Islet precursor cell (in vitro differentiated cells): ENCODE measurements at places on chromosomes 3 and 15.

DNA sequence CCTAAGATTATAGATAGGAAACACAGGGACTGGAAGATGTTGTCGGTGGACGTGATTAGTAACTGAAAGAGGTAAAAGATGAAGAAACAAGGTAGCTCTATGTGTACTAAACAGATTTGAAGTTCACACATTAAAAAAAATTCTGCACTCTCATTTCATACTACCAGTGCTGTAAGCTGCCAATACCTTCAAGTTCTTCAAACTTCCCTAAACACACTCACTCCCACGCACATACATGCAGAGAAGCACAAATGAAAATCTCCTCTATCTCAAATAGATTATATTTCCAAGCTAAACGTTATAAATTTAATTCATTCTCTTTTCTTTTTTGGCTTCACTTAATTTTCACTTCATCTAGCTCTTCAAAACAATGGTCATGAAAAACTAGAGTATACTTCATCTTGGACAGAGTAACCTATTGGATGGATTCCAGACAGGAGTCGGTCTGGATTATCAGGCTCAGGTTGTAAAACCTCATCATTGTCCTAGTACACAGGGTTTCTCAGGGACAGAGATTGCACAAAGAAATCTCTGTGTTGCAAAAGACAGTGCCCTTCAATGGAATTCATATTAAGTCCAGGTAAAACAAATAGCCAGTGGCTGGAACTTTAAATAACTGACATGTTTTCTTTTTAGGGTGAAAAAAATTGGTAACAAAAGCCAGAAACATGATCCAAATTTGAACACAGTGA lies 408.1 kb upstream of the ZNF385D start:
- no peak for DNase-seq

- no peak for DNase-seq
Observed at GRCh38 chr3:58210761-58211460, at the start of gene DNASE1L3. DNASE1L3 (minus strand) TSS chr3:58210972; CDS start chr3:58210906, 66 bp downstream.

- DNase-seq: peak; percentile 94
Observed at GRCh38 chr15:90412356-90413194, 24.5 kb downstream of the IQGAP1 start.

DNA sequence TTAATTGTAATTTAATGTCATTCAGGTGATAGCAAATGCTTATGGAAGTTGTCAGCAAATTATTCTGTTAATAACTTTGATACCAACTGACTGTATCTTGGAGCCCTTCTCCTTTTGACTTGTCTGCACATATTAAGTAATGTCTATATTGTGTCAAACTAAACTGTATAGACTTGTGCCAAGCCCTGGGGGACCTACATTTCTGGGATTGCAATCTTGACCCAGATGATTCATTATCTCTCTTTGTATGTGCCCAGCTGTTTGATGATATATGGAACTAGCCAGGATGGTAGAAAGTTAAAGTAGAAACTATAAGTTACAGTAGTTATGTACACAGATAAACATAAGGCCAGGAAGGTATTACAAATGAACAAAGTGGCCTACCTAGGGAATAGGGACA lies 402.8 kb upstream of the RARB start:
- no peak for DNase-seq

DNA sequence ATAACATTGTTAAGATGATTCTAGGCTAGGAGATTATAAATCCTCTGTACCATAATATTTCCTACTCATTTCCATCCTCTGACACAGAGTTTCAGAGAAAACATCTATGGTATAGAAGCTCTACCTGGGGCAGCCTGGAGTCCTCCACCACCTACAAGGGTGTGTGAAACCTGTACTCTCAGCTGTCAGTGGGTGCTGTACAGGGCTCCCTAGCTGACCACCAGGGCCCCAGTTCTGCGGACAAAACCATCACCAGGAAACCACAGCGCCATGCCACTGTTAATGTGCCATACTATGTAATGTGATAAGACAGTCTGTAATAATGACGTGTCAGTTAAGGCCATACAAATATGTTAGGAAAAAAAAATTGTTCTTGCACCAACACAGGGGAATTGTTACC lies 7.1 kb downstream of the RORA start:
- DNase-seq: no peak

DNA sequence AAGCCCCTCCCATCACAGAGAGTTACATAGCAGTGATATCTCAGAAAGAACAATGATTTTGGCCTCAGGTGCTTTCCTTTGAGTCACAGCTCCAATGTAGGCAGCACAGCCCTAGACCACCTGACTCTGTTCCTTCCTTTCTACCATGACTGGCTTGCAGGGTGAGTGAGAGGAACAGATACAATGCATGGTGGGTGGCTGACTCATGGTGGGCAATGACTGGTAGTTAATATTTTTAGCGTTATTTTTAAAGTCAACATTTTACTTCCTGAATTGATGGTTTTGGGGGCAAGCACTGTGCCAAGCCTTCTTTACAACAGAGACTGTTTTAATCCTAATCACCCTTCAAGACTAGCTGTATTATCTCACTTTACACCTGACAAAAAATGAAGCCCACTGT lies 32.8 kb upstream of the ST3GAL6 start:
- no peak for DNase-seq

GRCh38 chr15:77572186-77572585 lies 60.5 kb downstream of the LINGO1 start:
- DNase-seq: no peak

DNA sequence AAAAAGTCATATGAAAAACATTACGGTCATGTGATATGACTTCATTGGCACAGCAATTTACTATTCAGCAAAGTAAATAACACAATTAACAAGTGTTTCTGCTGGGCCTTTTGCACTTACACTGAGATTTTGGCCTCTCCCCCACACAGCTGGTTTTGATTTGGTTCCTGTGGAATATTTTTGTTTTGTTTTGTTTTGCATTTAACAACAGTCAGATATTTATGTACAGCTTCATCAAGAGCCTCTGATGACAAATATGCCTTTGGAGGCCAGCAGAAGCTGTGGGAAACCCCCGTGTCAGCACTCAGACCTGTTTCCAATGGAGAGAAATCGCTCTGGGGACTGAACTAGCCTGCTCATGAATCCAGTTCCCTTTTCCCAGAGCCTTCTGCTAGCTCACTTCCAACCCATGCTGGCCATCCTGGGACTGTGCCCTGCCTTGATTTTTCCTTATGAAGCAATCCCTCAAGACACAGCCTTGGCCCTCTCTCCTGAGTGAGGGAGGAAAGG lies 161.9 kb downstream of the ATG7 start:
- no peak for DNase-seq
